ENCODE measurements at places on chromosomes 2 and 18. TPM values are rescaled to one million over a fixed set of nuclear protein-coding genes. Genes with fewer than 3 reads are reported as not detected.

GRCh38 chr2:42963452-42964068 lies 171.2 kb upstream of the HAAO start:
- DNase-seq: no peak
- H3K27ac ChIP-seq: no peak overlapping the region
- no peaks in the 10 kb centered on the region for H3K36me3 ChIP-seq
- H3K27me3 ChIP-seq: no peaks in the 10 kb centered on the region

- H3K4me3 ChIP-seq: no peak overlapping the region
- H3K36me3 ChIP-seq: no peaks in the 10 kb centered on the region
- peaks cover 8% of the 10 kb centered on the region for H3K27me3 ChIP-seq
- no peak for DNase-seq
- no peaks in the 10 kb centered on the region for H3K4me1 ChIP-seq
These were observed 534.6 kb downstream of the TNS1 start for GRCh38 chr2:217468042-217468830.

DNA sequence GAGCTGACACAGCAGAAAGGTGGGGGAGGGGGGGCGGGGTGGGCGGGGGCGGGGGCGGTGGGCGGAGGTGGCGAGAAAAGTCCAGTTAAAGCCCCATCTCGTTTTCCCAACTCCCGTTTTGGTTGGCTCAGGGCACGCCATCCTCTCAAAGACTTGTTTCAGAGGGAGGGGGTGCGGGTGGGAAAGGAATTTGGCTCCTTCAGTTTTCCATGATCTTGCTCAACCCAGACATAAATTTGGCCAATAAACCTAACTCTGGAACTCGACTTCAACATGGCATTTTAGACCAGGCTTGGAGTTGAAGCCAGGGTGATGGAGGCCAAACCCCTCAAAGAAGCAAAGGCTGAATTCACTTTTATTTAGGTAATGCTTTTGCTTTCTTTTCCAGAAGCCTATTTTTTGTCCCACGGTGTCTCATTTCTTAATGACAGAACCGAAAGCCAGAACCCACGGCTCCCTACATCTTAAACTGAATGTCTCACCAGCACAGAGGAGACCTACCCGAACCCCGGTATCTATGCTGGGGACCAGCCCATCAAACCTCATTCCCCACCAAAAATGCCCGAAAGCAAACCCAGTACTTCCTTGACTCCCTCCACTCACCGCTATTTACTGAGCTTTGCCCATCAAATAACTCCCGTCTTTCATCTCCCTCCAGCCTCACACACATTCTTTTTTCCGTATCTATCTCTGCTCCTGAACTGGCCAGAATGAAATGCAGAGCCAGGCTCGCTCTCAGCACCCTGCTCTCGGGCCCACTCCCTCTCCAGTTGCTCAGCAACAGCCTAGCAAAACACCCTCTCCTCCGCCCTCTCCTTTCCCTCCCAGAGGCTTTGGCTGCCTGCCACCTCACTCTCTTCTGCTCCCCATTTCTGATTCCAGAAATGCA lies 4.3 kb downstream of the IGFBP5 start:
- H3K36me3 ChIP-seq: no peaks in the 10 kb centered on the region
- H3K27me3 ChIP-seq: peaks cover 26% of the 10 kb centered on the region
- DNase-seq: no peak
- H3K4me1 ChIP-seq: peaks cover 29% of the 10 kb centered on the region

The LRRC30 gene
- not detected for polyA plus RNA-seq

All from immature natural killer cell (primary cell).